ENCODE measurements at places on chromosomes 7 and 10. TPM values are rescaled to one million over a fixed set of nuclear protein-coding genes. Genes with fewer than 3 reads are reported as not detected.

Gene RNLS
- 3.8 TPM for total RNA-seq

Gene CPN1
- total RNA-seq, result not detected

Gene IDI1
- total RNA-seq, result 114 TPM

- DNase-seq, result peak; percentile 41
- H3K36me3 ChIP-seq, result no peaks in the 10 kb centered on the region
- peak overlapping the region; percentile 45 for H3K27ac ChIP-seq
- H3K27me3 ChIP-seq, result peaks cover 36% of the 10 kb centered on the region
- H3K4me3 ChIP-seq, result no peak overlapping the region
- peaks cover 14% of the 10 kb centered on the region for H3K4me1 ChIP-seq
Measured at GRCh38 chr7:30974605-30975255, 11.0 kb downstream of the GHRHR start.

DNA sequence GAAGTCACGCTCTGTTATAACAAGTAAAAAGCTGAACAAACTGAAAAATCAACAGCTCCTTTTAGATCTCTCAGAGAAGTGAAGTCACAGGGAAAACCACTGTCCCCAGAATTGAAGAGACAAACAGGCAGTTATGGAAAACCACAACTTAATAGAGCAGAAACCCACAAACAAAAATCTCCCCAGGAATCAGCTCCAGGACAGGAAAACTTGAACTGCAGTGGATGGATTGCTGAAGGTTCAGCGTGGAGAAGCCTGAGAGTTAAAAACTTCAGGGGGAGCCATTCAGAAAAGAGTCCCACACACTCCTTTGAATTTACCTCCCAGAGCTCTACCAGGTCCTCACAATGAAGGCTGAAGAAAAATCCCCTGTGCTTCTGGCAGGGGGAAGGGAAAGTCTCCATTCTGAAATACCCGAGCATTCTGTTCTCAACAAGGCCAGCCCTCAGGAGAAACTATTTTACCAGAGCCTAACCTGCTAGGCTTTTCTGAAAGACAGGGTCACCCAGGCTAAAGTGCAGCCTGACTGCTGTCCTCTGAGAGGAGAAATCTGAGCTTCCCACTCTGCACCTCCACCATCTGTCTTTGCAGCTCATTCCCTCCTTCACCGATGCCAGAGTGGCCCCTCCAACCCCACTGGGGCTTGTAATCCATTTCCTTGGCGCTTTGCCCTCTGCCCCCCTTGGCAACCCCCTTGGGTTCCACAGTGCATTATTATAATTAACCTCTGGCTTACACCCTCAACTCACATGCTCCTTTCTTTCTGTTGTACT lies 65.0 kb upstream of the CCNY start:
- peak overlapping the region; percentile 7 for H3K27ac ChIP-seq
- H3K4me1 ChIP-seq, result peaks cover 23% of the 10 kb centered on the region
- H3K36me3 ChIP-seq, result no peaks in the 10 kb centered on the region

- H3K4me1 ChIP-seq, result peaks cover 18% of the 10 kb centered on the region
- peak overlapping the region; percentile 92 for H3K27ac ChIP-seq
- no peak for DNase-seq
- no peaks in the 10 kb centered on the region for H3K27me3 ChIP-seq
- no peaks in the 10 kb centered on the region for H3K36me3 ChIP-seq
Measured at GRCh38 chr7:44378744-44379143, 53.4 kb upstream of the CAMK2B start.

GRCh38 chr10:5762531-5762930 lies 50.7 kb downstream of the GDI2 start:
- no peaks in the 10 kb centered on the region for H3K27me3 ChIP-seq
- H3K27ac ChIP-seq, result no peak overlapping the region
- peaks cover 41% of the 10 kb centered on the region for H3K36me3 ChIP-seq
- no peaks in the 10 kb centered on the region for H3K4me1 ChIP-seq

Gene XRCC2
- 28.2 TPM for total RNA-seq

GRCh38 chr7:114409750-114410149 lies 4.9 kb upstream of the FOXP2 start:
- no peak overlapping the region for H3K27ac ChIP-seq
- peaks cover 5% of the 10 kb centered on the region for H3K27me3 ChIP-seq
- no peaks in the 10 kb centered on the region for H3K36me3 ChIP-seq
- DNase-seq, result no peak

- H3K27ac ChIP-seq, result no peak overlapping the region
- H3K4me1 ChIP-seq, result no peaks in the 10 kb centered on the region
Measured at GRCh38 chr10:27285093-27285492, 44.5 kb upstream of the ACBD5 start.

GRCh38 chr7:129162732-129163131 lies 18.2 kb downstream of the TSPAN33 start:
- H3K27ac ChIP-seq, result no peak overlapping the region
- DNase-seq, result no peak
- peaks cover 4% of the 10 kb centered on the region for H3K27me3 ChIP-seq
- H3K4me3 ChIP-seq, result no peak overlapping the region

- peak overlapping the region; percentile 13 for H3K4me3 ChIP-seq
- H3K36me3 ChIP-seq, result no peaks in the 10 kb centered on the region
- no peak overlapping the region for H3K27ac ChIP-seq
- H3K27me3 ChIP-seq, result no peaks in the 10 kb centered on the region
- peaks cover 72% of the 10 kb centered on the region for H3K4me1 ChIP-seq
Measured at GRCh38 chr10:22623633-22624253, 90.6 kb downstream of the PIP4K2A start.

Gene CYP2C8
- total RNA-seq, result 2.5 TPM

DNA sequence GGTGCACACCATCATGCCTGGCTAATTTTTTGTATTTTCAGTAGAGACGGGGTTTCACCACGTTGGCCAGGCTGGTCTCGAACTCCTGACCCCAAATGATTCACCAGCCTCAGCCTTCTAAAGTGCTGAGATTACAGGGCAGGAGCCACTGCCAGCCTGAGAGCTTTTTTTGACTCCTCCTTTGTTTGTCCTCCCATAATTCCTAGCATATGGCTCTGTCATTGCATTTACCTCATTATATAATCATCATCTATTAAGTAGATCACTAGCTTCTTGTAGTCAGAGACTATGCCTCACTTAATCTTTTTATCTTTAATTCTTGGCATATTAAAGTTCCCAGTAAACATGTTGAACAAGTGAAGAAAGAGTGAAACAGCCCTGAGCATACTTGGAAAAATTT lies 82.1 kb downstream of the CPEB3 start:
- no peaks in the 10 kb centered on the region for H3K4me1 ChIP-seq
- H3K36me3 ChIP-seq, result no peaks in the 10 kb centered on the region
- no peak overlapping the region for H3K4me3 ChIP-seq
- no peak for DNase-seq
- no peaks in the 10 kb centered on the region for H3K27me3 ChIP-seq

Gene PLXDC2
- total RNA-seq, result 4.1 TPM

Gene PDZD7
- total RNA-seq, result 0.50 TPM

Gene HERC4
- total RNA-seq, result 44.3 TPM

- no peak overlapping the region for H3K27ac ChIP-seq
- H3K4me3 ChIP-seq, result no peak overlapping the region
- H3K27me3 ChIP-seq, result peaks cover 32% of the 10 kb centered on the region
- no peaks in the 10 kb centered on the region for H3K4me1 ChIP-seq
- H3K36me3 ChIP-seq, result peaks cover 5% of the 10 kb centered on the region
- no peak for DNase-seq
Measured at GRCh38 chr7:97075928-97076327, 41.6 kb upstream of the SDHAF3 start.

GRCh38 chr10:71253981-71254818 lies 41.8 kb downstream of the UNC5B start:
- H3K27me3 ChIP-seq, result no peaks in the 10 kb centered on the region
- peaks cover 12% of the 10 kb centered on the region for H3K4me1 ChIP-seq
- H3K36me3 ChIP-seq, result no peaks in the 10 kb centered on the region
- no peak overlapping the region for H3K4me3 ChIP-seq

DNA sequence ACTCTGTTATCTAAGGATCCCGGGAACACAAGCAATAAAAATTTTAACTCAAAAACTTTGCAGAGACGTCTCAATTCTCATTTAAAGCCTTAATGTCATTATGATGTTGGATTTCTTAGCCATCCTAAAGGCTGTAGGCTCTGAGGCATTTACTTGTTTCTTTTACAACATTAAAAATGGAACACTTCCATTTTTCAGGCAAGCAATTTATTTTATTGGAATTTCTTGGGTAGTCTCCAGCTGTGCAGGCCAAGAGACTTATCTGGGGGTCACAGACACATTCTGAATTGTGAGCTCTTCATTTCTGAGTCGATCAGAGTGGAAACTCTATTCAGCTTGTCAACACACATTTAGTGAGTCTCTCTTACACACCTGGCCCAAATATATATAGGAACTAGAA lies 48.0 kb upstream of the KIF5B start:
- no peak overlapping the region for H3K27ac ChIP-seq
- H3K27me3 ChIP-seq, result no peaks in the 10 kb centered on the region
- no peak for DNase-seq
- no peak overlapping the region for H3K4me3 ChIP-seq
- peaks cover 8% of the 10 kb centered on the region for H3K4me1 ChIP-seq

DNA sequence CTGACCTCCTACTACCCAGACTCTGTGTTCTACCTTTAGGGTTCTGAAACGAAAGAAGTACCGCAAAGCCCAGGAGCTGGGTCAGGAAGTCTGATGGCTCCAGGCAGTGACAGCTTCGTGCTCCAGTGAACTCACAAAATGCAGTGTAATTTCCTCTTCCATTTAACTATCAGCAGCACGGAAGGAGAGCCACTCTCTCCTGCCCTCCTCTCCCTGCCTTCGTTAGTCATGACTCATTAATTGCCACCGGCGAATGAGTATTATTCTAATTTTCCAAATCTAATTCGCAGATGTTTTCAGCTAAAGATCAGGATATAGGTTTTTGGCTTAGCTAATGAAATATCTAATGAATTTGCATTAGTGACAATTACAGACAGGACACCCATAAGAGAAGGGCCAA lies 1262.0 kb downstream of the TYW1 start:
- no peak overlapping the region for H3K4me3 ChIP-seq
- DNase-seq, result no peak
- H3K27ac ChIP-seq, result no peak overlapping the region
- H3K4me1 ChIP-seq, result peaks cover 8% of the 10 kb centered on the region

DNA sequence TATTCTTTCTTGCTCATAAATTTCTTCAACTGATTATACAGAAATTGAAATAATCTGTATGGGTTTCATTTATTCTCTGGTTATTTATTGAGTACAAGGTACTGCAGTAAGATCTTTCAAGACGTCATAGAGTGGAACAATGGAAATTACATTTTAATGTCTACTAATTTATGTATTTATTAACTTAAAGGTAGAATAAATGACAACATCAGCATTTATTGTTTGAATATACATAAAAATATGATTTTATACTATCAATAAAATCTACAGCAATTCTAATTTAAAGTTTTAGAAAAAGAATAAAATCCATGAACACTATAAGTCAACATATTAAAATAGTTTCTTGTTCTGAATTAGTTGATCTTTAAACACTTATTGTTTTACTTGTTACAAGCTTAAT lies 158.5 kb downstream of the AGMO start:
- no peak for DNase-seq
- H3K27ac ChIP-seq, result no peak overlapping the region
- H3K36me3 ChIP-seq, result no peaks in the 10 kb centered on the region
- H3K27me3 ChIP-seq, result no peaks in the 10 kb centered on the region
- H3K4me1 ChIP-seq, result no peaks in the 10 kb centered on the region

Gene IL2RA
- not detected for total RNA-seq

Gene PON1
- not detected for total RNA-seq

DNA sequence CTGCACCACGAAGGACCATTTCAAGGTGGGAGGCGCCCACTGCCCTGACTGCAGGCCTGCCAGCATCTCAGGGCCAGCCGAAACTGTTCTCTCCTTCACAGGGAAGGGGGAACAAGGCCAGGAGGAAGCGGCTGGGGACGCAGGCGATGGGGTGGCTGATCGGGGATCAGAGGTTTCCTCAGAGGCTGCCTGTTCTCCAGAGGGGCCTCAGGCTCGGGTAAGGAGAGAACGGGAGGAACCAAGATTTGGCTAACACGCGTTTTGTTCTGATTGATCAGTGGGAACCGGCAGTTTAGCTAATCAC lies 87.9 kb downstream of the DIP2C start:
- H3K4me3 ChIP-seq, result no peak overlapping the region
- H3K36me3 ChIP-seq, result no peaks in the 10 kb centered on the region
- no peaks in the 10 kb centered on the region for H3K27me3 ChIP-seq
- H3K4me1 ChIP-seq, result peaks cover 50% of the 10 kb centered on the region
- DNase-seq, result no peak

DNA sequence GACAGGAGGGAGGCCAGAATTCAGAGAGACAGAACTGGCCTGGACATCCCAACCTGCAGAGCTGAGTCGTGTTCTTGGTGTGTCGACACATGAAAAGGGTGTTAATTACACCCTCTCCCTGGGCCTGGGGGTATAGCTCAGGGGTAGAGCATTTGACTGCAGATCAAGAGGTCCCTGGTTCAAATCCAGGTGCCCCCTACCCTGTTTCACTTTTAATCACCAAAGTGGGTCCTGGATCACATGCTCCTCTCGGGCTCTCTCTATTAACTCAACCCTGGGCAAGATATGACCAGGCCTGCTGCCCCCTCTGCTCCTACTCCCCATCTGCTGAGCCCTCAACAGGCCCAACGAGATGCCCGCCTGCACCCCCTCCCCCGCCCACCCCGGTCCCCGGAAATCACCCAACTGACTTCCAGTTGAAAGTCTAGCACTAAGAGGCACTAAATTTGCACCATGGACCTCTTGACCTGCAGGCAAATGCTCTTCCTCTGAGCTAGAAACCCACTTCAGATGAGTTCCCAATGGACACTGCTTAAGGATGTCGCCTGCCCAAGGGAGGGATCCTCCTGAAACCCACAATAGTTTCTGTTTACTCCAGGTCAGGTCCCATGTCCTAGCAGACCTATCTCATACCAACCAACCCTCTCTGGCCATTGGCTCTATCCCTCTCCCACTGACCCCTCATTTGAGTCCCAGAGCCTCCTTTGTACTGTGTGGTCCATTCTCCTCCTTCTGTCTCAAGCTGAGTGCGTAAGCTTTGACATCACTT lies 137.6 kb downstream of the ZNF467 start:
- no peak overlapping the region for H3K4me3 ChIP-seq
- H3K27ac ChIP-seq, result no peak overlapping the region
- no peak for DNase-seq
- no peaks in the 10 kb centered on the region for H3K4me1 ChIP-seq
- no peaks in the 10 kb centered on the region for H3K36me3 ChIP-seq

Gene CH25H
- not detected for total RNA-seq

Gene DCLRE1A
- total RNA-seq, result 19.4 TPM

Gene SFMBT2
- total RNA-seq, result 8.8 TPM
